Activated CD8-positive, alpha-beta memory T cell treated with anti-CD3 and anti-CD28 coated beads for 1 hour (primary cell): ENCODE measurements at places on chromosomes 6 and 20.

GRCh38 chr6:26020329-26021000 lies 57.9 kb downstream of the TRIM38 start:
- no peak for DNase-seq

- DNase-seq: no peak
These were observed 9.3 kb upstream of the KCNK15 start for GRCh38 chr20:44736170-44737021.

DNA sequence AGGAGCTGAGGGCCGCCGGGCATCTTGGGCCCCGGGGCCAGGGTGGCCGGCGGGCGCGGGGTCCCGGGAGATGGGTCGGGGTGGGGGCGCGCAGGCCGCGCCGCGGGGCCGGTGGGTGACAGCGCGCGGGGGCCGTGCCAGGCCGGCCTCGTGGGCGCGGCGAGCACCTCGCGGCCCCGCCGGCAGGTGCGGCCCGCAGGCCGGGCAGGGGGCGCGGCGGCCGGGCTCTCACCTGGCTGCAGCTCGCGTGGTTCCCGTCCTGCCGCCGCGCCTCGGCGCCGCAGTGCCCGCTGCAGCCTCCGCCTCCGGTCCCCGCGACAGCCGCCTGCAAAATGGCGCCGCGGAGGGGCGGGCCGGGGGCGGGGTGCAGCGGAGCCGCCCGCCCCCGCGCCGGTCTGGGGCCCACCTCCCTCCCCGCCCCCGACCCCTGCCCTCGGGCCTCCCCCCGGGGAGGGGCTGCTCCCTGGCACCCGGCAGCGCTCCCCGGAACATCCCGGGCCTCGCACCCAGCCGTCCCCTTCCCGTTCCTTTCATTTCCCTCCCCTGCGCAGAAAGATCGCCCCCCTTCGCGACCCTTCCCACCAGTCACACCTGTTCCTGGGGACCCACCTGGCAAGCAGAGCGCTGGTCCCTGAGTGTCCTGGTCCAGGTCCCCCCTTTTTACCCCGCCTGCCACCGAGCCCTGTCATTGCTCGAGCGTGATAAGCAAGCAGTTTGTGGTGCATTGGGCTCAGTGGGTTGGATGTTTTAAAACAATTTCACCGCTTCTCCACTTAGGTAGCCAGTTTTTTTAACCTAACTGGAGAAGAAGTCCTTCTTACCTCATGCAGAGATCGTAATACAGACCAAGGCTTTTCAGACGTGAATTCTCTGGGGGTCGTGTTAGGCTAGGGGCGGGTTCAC lies at the start of gene SLC23A2:
TSS of gene SLC23A2 (minus strand) at position 337 of the 903 bp plus-strand sequence. CDS start 68,948 bp downstream, outside the sequence.
- peak; percentile 56 for DNase-seq

- no peak for DNase-seq
These were observed 17.0 kb downstream of the CST9 start for GRCh38 chr20:23588434-23589403.

GRCh38 chr20:1621316-1621715 lies 1.5 kb upstream of the SIRPB1 start:
- no peak for DNase-seq

DNA sequence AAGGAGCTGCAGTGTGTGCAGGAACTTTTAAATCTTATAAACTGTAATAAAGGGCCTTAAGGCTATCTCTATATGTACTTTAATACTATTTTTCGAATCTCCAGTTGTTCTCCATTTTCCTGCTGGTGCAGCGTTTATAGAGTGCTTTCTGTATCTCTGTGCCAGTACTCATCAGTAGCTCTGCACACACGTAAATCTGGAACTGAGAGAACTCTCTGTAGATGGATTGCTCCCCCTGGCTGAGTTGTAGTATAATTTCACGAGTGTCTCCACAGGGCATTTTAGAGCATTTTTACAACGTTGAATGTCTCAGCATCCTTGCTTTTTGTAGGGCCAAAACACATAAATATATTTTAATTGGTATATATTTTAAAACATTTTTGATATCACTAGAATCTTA lies 256.5 kb downstream of the TRDN start:
- DNase-seq: no peak

DNA sequence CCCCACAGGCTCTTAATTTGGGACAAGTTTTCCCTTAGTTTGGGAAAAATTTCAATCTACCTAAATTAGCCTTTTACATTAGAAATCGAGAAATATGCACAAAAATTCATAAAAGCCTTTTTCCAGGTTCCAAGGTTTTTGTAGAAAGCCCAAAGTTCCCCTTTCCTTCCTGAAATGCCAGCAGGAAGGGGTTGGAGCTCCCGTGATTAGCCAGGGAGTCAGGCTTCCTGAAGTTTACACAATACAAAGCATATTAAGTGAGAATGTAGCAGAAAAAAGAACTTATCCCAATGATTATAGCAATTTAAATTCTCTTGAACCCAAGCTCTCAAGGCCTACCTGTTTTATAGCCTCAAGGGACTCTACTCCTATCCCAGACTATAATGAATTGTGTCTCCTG lies 39.1 kb downstream of the SYNJ2 start:
- no peak for DNase-seq

GRCh38 chr20:62656919-62657588 lies 14.8 kb downstream of the SLCO4A1 start:
- DNase-seq: no peak

- no peak for DNase-seq
These were observed 215.0 kb upstream of the PLCB4 start for GRCh38 chr20:8853805-8854338.

GRCh38 chr6:14762077-14762476 lies 483.8 kb upstream of the JARID2 start:
- DNase-seq: no peak

DNA sequence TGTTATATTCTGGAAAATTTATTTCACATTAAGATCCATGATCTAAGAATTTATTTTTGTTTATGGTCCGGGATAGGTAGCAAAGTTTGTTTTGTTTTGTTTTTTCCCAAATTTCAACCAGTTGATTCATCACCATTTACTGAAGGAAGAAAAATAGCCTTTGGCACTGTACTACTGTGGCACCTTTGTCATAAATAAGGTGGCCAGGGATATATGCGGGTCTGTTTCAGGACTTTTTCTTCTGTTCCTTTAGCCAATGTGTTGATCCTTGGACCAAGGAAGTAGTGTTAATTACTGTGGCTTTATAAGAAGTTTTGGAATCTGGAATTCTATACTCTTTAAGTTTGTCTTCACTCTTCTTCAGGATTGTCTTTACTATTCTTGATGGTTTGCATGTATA lies 171.7 kb downstream of the FAXC start:
- DNase-seq: no peak
